NCI-H774 (cell line): ENCODE measurements at places on chromosomes 3 and 15.

- DNase-seq: no peak
These were observed 48.7 kb upstream of the MDFIC2 start for GRCh38 chr3:70360979-70361760.

- peak; percentile 82 for DNase-seq
These were observed 159.1 kb downstream of the P3H2 start for GRCh38 chr3:189961522-189962161.

DNA sequence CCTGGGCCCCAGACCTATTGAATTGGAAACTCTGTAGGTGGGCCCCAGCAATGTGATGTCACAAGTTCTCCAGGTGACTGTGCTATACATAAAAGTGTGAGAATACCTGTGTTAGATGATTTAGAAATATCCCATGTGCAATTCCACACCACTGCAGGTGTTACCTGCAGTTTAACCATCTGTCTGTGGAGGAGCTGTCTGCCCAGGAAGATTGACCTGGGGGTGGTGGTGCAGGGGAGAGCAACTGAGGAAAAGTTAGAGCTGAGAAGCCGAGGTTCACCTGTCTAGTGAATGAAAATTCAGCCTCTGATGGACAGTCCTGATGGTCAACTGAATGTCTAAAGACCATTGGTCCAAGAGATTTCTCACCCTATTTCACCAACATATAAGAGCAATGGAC is 132.2 kb upstream of the SLC24A5 start:
- no peak for DNase-seq

- DNase-seq: no peak
These were observed 10.0 kb downstream of the CRYGS start for GRCh38 chr3:186534113-186534669.

DNA sequence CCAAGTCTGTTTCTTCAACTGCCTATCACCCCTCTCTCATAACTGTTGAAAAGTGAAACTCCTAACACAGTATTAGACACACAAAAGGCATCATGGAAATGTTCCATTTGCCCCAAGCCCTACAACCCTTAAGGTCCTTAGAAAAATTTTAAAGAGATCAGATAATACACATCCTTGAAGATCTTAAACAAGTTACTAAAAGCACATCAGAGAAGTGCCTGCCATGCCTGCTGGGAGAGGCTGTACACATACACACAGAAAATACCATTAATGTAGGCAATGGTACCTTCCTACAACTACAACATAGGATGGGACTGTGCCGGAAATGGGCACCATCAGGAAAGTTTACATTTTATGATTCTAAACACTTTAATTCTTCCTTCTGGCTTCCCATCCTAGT is 3.3 kb downstream of the ADAM10 start:
- DNase-seq: no peak

DNA sequence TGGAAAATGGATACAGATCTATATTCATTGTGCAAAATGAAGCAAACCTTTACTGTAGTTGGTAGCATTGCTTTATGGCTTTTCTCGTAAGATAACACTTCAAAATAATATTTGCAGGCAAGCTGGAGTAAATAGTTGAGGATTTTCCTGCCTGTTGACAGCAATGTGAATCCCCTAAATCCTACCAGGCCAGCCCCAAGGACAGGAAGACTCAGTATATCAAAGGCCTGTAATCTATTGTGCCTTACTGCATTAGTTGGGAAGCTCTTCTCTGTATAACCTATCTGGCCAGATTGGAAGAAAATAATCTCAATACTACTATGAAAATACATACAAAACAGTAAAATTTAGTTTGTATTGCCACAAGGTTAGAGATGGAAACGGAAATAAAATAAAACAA is 4.6 kb upstream of the GMNC start:
- DNase-seq: no peak

- no peak for DNase-seq
These were observed 241.0 kb upstream of the ZNF717 start for GRCh38 chr3:76026379-76026778.

GRCh38 chr3:180011927-180012326 is 24.8 kb downstream of the PEX5L start:
- DNase-seq: no peak

DNA sequence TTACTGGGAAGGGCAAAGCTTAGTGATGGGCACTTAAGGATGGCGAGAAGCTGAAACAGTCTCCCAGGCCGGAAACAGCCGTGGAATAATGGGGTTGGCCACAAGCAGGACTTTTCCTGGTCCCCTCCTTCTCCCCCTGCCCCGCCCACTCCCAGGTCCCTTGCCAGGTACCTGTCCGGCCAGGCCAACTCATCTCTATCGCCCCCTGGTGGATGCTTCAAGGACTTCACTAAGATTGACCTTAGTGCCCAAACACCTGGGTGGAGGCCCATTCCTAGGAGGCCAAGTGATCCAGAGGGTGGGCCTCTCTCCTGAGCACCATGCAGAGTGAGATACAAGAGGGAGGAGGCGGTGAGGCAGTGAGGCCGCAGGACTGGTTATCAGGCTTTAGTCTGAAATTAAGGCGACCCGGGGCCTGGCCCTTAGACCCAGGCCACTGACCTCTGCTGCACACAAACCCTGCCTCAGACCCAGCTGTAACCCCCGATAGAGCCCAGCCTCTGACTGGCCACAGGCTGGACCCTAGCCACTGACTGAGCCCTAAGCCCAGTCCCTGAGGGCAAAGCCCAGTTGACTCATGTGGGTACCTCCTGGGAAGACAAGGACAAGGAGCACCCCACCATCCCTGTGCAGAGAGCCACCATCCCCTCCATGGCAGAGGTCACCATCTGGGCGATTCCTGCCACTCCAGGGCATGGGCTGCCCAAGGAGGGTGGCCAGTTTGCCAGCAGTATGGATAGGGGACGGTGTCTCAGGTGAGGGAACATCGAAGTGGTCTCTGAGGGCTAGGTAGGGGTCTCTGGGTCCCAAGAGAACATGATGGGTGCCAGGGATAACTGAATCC is 37.6 kb downstream of the VIPR1 start:
- no peak for DNase-seq

DNA sequence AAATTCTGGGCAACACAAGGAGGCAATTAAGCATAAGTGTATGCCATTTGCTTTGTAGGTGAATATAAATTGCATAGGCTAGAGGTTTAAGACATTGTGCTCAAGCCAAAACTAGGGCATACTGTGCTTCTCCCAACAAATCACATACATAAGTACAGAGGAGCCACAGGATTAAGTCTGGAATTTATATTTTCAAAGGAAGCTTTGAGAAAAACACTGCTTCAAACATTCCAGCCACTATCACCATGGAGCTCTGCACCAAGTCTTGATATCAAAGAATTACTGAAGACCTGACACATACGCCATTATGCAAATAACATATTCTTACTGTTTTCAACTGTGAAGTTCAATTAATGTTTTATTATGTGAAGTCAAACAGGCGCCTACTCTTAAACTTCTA is 119.4 kb upstream of the NPHP3 start:
- no peak for DNase-seq

DNA sequence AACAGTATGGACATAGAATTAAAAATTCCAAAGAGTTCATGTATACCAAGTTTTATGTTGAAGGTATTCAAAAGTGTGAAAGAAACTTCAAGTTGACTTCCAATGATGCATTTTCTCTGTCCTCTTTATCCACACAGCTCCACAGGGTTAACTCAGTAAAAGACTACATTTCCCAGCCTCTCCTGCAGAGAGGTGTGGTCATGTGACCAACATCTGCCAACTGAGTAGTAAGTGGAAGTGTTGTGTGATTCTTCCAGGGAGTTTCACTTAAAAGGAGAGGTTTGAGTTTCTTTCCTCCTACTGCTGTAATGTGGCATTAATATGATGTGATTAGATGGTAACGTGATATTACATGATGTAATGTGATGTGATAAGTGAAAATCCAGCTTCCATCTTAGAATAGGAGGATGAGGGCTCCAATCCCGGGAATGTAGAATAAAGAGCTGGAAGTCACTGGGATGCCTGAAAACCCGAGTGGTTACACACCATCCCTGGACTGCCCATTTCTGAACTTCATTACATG is 280.6 kb downstream of the ARRDC4 start:
- no peak for DNase-seq

GRCh38 chr15:85329561-85330422 is 50.6 kb upstream of the AKAP13 start:
- DNase-seq: no peak

DNA sequence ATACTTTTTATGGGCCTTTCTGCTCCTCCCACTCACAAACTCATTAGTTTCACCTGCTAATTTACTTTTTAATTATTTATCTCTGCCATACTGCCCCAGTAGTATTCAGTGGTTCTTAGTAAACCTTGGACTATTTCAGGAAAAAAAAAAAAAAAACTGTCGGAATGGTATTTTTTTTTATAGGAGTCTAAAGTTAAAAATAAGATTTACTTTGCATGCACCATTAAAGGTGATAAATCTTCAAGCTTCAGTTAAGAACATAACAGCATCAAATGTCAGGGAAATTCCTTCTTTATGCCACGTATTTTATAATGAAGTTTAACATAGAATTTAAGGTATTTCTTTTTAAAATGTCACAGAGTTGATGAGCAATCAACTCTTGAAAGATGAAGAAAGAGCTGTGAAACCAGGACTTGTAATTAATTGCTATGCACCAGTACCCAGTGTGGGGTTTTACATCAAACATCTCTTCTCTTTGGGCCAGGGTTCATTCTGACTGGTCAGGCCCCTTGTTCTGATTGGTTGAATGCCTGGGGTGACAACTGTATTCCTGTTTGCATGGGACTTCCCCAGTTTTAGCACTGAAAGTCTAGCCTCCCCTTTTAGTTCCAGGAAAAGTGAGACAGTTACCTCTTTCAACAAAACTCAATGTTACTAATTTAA is 40.3 kb upstream of the PTPRG start:
- DNase-seq: no peak

DNA sequence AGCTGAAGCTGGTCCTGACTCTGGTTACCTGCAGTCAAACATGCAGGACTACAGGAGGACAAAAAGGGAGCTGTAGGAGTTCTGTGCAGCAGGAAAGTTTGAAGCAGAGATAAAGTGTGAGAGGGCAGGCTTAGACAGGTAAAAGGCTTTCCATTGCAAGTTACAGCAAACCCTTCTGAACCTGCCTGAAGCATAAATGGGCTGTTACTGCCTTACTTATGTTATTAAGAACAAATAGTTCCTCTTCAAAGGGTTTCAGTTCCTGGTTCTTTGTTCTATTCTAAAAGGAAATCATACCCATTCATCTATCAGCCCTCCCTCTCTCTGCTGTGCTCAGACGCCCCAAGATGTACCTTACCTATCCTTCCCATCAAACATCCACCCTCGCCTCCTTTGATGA is 52.4 kb upstream of the CACNA2D3 start:
- DNase-seq: no peak

GRCh38 chr3:197226179-197226578 is 72.2 kb downstream of the DLG1 start:
- DNase-seq: no peak

- peak; percentile 59 for DNase-seq
These were observed 163.4 kb downstream of the KLF13 start for GRCh38 chr15:31489801-31490646.

DNA sequence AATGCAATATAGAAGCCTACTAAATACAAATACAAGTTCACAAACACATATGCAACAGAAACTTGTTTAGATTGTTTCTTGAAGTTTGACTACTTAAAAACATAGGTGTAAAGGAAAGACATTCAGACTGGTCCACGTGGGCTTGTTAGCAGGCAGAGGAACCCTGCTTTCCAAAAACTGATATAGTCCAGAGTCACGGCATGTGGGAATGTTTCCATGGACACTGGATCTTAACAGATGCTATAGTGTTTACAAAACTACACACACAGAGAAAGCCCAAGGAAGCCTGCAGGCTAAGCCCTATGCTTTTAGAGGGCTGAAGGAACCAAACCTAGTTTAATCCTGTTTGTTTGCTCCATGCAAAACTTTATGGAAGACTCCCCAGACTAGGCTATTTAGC is 45.2 kb upstream of the LRRC58 start:
- no peak for DNase-seq

DNA sequence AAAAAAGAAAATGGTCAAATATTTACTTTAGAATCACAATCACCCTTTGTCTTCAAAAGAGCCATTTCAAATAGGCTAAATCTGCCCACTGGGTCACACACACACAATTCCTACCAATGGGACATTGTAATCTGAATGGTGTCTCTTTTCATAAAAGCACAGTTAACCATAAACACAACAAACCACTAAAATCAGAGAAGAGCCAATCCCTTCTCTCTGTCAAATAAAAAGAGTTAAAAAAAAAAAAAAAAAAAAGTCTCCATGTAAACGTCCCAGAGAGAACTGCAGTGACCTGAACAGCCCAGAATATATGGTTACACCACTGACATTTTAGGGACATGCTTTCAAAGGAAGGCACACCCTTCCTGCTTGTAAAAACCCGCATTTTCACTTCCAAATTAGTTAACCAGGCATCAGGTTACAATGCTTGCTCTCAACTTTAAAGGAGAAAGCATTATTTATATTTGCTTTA is 63.7 kb downstream of the PRICKLE2 start:
- DNase-seq: no peak

DNA sequence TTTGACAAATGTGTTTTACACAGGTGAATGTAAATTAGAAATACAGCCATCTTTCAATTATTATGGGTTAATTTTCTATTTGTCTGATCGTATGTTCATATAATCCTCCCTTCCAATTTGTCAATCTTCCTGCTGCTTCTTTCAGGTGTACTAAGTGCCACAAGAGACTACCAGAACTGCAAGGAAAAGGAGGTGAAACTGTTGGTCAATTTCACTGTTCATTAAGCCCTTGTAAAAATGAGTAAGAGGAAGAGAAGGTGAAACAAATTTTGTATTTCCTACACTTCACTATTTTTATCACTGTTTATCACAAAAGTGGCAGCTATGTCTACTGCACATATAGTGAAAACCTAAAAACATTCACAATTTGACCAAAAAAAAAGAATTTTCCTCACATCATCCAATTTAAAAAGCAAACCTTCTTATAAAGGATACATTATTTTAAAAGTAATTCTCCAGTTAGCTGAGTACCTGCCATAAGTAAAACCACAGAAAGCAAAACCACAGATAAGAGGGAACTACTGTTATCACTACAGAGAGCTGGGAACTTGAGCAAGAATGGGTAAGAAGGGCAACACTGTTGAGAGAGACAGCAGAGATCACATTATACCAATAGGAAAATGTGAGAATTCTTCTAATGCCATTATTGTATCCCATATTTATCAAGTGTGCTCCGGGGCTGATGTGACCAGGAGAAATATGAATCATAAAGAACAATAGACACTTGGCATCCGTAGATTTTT is 163.0 kb downstream of the TBC1D5 start:
- DNase-seq: no peak

- no peak for DNase-seq
These were observed 7.6 kb downstream of the IL17RD start for GRCh38 chr3:57157545-57157944.

GRCh38 chr3:134357914-134358811 is 16.1 kb downstream of the AMOTL2 start:
- no peak for DNase-seq
